ENCODE measurements at places on chromosomes 3 and 15.

- no peak for DNase-seq
These were observed 264.0 kb downstream of the RBMS3 start for GRCh38 chr3:29544701-29545363.

- DNase-seq: no peak
These were observed 2.2 kb upstream of the FAM240A start for GRCh38 chr3:46609944-46610722.

- DNase-seq: no peak
These were observed 5.5 kb downstream of the BMF start for GRCh38 chr15:40102897-40103858.

DNA sequence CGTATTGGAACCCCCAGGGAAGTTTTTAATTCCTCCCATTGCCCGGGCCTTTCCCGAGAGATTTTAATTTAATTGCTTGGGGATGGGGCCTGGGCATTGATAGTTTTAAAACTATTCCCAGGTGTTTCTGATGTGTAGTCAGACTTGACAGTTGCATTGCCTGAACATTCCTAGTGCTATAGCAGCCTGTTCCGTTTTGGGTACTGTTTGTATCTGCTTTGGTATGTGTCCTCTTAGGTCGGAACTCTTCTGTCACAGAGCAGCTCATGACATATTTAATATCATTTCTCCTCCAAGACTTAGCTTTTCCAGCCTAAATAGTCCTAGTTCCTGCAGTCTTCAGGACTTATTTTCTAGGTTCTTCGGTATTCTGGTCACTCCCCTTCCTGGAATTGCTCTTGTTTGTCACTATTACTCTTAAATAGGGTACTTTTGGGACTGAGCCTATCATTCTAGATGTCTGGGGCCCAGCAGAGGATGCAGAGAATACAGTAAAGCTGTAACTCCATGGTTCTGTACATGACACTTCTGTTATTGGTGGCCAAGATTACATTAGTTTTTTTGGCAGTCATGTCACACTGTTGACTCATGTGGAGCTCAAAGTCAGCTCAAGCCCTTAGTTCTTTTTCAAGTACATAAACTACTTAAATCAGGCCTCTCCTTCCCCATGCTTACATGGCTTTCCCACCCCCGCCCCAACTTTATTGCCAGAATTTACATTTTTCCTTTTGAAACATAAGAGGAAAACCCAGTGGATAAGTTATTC is 81.5 kb downstream of the BBX start:
- no peak for DNase-seq

DNA sequence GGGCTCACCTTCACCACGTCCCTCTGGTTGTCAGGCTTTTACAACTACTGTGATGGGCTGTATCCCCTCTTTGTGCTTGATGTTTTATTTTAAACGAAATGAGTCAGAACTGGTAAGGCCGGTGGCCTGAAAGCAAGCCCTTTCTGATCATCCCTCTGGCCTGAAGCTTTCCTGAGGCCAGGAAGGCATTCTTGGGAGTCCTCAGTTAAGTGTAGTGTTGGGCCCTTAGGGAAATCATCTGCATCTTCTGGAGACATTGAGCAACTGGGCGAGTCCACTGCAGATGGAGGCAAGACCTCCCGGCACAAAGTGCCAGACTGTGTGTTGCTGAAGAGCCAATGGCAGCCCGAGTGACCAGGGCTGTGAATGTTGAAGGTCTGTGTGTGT is 33.0 kb upstream of the AMOTL2 start:
- no peak for DNase-seq

GRCh38 chr3:140830391-140830790 is 111.2 kb upstream of the SLC25A36 start:
- no peak for DNase-seq

GRCh38 chr15:74398183-74398582 is 30.7 kb upstream of the CYP11A1 start:
- no peak for DNase-seq

GRCh38 chr3:65004306-65004705 is 316.5 kb upstream of the ADAMTS9 start:
- DNase-seq: no peak

GRCh38 chr3:37218206-37218605 is 43.8 kb upstream of the LRRFIP2 start:
- DNase-seq: no peak

DNA sequence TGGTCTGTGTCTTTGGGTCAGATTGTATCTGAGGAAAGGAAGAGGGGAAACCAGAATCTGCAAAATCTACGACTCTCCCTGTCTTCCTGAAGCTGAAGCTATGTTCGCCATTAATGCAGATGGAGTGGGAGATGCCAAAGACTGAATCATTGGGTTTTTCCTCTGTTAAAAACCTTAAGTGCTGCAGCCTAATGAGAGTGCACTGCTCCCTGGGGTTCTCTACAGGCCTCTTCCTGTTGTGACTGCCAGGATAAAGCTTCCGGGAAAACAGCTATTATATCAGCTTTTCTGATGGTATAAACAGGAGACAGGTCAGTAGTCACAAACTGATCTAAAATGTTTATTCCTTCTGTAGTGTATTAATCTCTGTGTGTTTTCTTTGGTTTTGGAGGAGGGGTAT is 24.0 kb downstream of the RMDN3 start:
- DNase-seq: no peak

DNA sequence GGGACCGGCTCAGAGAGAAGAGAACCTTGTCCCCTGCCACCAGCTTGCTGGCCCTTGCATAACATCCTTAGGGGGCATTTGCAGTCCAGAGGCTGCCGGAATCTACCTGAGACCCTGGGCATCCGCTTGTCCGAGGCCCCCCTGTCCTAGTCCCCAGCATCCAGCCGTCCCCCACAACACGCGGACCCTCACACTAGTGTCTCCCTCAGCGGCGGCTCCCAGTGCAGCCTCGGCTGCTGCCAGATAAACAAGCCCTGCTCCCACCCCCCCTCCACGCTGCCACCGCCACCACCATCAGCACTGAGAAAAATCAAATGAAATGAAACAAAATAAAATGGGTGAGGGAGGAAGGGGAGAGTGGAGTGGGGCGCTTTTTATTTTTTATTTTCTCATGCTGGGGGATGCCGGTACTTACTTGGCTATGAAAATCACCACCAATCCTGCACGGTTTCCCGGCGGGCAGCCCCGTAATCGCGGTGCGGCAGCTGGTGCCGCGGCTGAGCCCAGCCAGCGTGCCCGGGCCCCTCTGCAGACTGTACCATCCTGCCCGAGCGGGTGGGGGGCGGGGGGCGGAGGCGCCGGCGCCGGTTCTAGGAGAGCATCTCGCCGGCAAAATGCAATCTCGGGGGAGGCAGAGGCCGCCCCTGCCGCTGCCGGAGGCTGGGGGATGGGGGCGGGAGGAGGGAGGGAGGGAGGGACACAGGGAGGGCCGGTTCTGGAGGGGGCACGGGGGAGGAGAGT is at the start of gene ATP2B2:
Gene ATP2B2, minus strand, starts transcription at position 537 of the 741 bp plus-strand sequence. CDS start 56,043 bp downstream, outside the sequence.
- DNase-seq: peak; percentile 76

DNA sequence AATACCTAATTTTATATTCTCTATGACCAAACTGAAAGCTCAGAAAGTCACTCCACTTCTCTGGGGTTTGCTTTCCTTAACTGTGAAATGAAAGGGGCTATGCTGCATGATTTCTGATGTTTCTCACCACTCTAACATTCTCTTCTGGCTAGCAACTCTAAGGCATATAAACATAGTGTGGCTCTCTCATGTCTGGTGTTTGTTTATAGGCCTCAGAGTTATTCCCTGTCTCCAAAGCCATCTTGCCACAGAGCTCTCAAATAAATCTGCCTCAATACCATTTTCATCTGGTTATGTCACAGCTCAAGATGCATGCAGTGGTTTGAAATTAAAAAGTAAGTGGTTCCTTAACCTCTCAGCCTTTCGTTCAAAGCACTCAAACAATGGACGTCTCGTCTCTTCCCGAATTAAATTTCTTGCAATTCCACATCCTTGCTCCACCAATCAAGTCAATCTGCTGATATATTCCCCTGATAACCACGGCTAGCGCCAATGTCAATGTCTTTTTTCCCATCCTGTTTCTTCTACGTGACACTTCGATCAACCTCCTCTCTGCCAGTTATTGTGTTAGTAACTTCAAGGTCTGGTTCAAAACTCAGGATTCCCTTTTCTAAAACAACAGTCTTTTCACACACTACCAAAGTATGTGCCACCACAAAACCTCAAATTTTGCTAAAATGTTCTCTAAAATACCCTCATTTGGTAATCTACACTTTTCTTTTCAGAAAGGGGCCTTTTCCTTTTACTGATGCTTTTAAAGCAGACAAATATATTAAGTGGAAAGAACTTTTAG is 16.0 kb downstream of the TOMM70 start:
- no peak for DNase-seq

DNA sequence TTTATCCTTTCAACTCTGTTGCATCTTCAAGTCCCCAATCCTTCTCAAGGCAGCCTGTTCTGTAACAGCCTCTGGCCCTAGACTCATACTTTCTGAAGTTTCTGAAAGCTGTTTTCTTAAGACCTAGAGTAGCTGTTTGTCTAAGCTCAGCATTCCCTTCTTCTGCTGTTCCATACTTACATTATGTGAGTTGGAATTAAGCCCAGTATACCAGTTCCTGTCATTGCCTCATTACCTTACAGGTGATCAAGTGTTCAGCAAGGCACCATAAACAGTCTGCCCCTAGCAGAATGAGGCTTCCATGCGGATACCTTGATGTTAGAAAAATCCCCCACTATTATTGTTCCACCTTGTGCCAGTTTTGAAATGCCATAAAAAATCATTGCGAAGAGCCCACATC is 180.6 kb downstream of the PLCL2 start:
- DNase-seq: no peak
